Activated T-helper 1 cell treated with anti-CD3 and anti-CD28 coated beads, Interleukin-2, amount 50 U/mL, for 16 hours (primary cell): ENCODE measurements at places on chromosomes 5 and 9.

GRCh38 chr9:87184956-87185642 lies 237.8 kb upstream of the GAS1 start:
- no peak for DNase-seq

GRCh38 chr9:81623778-81624177 lies 65.6 kb downstream of the TLE1 start:
- no peak for DNase-seq

GRCh38 chr5:168773226-168773625 lies 194.1 kb upstream of the PANK3 start:
- DNase-seq = no peak

DNA sequence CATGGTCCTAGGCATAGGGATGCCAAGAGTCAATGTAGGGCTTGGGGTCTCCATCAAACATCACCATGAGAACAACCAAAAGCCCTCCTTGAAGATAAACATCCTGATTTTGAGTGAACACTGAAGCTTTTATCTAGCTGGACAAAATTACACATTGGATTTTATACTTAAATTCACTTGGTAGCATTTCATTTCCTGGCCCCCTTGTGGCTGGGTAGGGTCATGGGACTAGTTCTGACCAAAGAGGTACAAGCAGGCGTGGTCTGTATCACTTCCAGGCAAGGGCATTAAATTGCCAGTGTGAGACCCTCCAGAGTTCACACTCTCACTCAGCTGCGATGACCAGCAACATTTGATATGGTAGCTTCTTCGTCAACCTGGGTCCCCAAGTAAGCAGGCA lies 320.3 kb downstream of the ACTL7B start:
- DNase-seq = no peak

GRCh38 chr9:16828340-16829281 lies 41.9 kb downstream of the BNC2 start:
- no peak for DNase-seq

- DNase-seq = no peak
Observed at GRCh38 chr5:24633715-24634325, 11.0 kb downstream of the CDH10 start.

DNA sequence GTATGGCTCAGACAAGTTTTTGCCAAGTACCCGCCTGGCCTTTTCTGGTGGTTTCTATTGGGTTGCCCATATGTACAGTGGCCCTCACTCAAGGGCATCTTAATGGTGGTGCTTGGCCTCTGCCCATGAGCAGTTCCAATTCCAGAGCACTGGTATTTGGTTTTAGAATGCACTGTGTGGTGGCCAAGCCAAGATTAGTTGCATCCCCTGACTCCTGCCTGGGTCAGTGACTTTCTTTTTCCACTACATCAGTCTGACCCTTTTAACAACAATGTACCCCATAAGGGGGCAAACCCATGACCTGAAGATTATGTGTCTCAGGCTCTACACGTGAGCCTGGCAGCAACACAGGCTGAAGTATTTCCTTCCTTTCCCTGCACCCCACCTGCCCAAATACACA lies 34.2 kb downstream of the NPR3 start:
- DNase-seq = no peak

- no peak for DNase-seq
Observed at GRCh38 chr5:6412811-6413210, 34.5 kb upstream of the MED10 start.

- DNase-seq = no peak
Observed at GRCh38 chr5:56973473-56973872, 21.6 kb upstream of the MIER3 start.

DNA sequence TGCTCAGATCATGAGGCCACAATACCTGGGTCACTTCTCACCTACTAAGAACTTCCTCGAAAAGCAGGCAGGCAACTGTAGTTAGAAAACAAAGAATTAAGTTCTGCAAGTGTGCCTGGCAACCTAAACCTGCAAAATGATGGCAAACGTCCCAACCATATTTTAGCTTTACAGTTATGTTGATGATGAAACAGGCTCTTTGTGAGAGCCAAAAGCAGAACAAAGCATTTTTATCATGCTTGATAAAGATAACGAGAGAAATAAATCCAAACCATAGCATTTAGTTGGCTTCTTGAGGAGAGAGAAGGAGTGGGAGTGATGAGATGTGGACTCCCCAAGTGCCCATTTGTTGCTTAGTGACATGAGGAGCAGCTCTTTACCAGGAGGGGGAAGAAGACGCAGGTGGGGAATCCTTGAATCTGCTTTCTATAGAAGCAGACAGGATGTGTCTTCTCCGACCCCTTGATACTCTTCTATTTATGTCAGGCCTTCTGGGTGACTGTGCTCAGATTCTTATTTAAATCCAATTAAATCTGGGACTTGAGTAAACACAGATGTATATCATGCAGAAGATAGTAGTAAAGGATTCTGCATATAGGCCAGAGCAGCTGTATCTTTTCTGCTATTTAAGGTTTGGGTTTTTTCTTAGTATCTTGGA lies 221.2 kb downstream of the TMEM167A start:
- no peak for DNase-seq

DNA sequence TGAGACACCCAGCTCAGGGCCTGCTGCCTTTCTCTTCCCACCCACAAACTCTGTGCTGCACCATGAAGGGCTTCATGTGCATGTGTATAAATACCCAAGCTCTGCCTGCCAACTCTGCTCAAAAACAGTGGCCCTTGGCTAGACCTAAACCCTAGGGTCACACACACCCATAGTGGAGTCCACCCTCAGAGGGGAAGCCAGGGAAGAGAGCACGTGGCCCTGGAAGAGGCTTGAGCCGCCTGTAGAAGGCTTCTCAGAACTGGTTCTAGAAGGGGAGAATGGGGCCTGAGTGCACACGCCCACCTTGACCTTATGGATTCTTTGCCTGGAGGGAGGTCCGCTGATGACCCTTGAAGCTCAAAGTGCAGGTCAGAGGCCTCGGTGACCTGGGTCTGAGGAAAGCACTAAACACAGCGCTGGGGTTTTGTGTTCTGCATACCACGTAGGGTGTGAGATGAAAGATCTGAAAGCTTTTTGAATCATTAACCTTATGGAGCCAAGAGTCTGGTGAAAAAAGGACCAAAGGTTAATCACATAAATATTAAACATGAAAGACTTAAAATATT lies 60.6 kb downstream of the CYFIP2 start:
- DNase-seq = no peak

DNA sequence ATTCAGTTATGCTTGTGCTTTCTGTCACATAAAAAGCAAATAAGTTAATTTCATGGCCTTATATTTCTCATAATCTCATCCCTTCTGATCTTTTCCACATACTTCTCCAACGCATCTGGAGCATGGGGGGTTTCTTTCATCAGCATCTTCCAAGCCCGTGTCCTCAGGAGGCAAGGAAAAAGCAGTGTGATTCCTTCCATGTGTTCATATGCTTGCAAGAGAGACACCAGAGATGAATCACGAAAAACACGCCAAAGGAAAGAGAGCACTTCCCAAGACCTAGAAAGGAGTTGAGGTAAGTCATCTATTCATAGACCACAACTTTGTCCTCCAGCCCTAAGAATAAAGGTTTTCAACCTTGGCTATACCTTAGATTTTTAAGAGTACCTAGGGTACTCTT lies 26.0 kb upstream of the SVEP1 start:
- no peak for DNase-seq
